Cardiac muscle cell (in vitro differentiated cells and primary cell): ENCODE measurements at places on chromosomes 13 and 19. TPM values are rescaled to one million over a fixed set of nuclear protein-coding genes. Genes with fewer than 3 reads are reported as not detected.

DNA sequence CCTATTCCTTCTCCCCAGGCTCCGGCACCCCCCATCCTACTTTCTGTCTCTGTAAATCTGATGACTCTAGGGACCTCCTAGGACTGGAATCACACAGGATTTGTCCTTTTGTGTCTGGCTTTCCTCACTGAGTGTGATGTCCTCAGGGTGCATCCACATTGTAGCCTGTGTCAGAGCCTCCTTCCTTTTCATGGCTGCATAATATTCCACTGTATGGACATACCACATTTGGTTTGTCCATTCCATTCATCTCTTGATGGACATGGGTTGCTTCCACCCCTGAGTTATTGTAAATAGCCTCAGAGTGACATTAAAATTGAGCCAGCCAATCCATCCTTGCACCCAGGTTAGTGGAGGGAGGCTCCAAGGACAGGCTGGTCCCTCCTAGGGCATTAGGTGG lies 22.8 kb upstream of the NMRK2 start:
- no peak for DNase-seq

DNA sequence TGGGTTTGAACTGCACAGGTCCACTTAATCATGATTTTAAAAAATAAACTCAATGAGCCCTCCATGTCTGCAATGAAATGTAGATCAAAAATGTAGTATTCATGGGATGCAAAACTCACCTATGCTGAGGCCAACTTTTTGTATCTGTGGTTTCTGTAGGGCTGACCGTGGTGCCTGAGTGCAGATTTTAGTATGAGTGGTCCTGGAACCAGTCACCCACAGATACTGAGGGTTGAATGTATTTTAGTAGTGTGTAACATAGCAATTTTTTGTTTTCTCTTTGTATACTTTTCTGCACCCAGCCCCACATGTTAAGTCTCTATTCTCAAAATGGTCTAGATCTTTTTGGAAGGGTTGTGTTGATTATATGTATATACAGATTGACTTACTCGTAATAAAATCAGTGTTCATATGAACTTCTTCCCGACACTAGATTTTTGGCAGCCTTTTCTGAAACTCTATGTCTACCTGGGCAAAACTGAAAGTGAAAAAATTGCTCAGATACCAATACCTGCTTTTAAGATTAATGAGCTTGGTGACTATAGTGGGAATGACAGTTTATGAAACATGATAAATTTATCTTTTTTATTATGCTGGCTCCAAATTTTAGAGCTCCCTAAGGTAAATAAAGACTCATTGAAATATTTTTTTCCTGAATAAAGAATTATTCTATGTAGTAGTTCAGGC lies 51.6 kb downstream of the DNAJC15 start:
- DNase-seq: no peak

DNA sequence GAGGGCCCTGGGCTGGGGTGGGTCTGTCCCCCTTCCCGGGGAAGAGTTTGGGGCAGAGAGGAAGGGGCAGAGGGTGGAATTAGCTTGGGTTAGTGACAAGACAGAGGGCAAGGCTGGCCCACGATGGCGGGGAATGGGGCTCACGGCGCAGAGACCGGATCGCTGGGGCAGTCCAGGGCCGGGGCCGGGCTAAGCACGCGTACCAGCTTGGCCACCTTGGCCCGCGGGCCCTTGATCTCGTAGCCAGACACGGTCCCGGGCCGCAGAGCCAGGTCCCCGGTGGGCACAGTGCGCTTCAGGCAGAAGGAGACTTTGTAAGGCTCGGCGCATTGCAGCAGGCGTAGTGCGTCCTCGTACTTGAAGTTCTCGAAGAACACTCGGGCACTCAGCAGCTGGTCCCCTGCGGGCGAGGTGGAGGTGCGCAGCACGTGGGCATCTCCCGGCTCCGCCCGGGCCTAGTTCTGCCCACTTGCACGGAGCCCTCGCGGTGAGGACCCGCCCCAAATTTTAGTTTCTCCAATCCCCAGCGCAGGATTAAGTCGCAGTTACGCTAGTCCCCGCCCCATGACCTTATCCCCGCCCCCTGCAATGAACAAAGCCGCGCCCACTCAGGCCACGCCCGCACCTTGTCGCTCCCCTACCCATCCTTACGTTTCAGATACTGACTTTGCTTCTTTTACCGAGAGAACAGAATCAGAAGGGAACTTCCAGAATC lies 8.6 kb upstream of the HIPK4 start:
- no peak for DNase-seq

- no peak for DNase-seq
Measured at GRCh38 chr13:42924344-42924743, 67.7 kb downstream of the EPSTI1 start.

GRCh38 chr13:80447747-80448146 lies 106.8 kb upstream of the SPRY2 start:
- DNase-seq: no peak

Gene FIZ1
- 12.8 and 13.6 TPM in 2 replicates for total RNA-seq

Gene GRK1
- 0.21 and 1.2 TPM in 2 replicates for total RNA-seq

Gene ARRDC5
- not detected in 2 replicates for total RNA-seq

Gene GNA15
- 0.12 TPM in 1 of 2 replicates, not detected in the other for total RNA-seq

Gene CEACAM16
- not detected in 2 replicates for total RNA-seq
